Ureter (tissue), 1 donor: ENCODE measurements at places on chromosomes 2 and 18.

GRCh38 chr2:237418300-237418699 is 4.3 kb upstream of the COL6A3 start:
- DNase-seq, result no peak

DNA sequence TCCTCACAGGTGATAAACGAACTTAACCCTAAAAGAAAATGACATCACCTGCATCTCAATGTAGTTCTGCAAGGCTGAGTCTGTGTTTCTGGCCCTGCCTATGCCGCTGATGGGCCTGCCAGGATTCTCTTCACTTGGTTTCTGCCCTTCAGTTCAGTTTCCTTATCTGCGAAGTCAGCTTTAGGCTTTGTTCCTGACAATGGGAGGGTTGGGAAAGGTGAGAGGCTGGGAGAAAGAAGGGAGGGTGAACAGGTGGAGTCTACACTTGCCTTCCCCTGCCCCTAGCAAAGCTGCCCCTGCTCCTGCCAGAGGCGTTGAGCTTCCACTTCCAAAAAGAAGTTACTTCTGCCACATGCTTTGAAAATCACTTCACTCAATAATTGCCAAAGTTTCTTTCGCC is 124.0 kb upstream of the APCDD1 start:
- no peak for DNase-seq

- DNase-seq, result no peak
Observed at GRCh38 chr18:76405681-76406356, 89.2 kb downstream of the ZNF516 start.

- DNase-seq, result no peak
Observed at GRCh38 chr2:224927011-224927410, 115.3 kb downstream of the DOCK10 start.

DNA sequence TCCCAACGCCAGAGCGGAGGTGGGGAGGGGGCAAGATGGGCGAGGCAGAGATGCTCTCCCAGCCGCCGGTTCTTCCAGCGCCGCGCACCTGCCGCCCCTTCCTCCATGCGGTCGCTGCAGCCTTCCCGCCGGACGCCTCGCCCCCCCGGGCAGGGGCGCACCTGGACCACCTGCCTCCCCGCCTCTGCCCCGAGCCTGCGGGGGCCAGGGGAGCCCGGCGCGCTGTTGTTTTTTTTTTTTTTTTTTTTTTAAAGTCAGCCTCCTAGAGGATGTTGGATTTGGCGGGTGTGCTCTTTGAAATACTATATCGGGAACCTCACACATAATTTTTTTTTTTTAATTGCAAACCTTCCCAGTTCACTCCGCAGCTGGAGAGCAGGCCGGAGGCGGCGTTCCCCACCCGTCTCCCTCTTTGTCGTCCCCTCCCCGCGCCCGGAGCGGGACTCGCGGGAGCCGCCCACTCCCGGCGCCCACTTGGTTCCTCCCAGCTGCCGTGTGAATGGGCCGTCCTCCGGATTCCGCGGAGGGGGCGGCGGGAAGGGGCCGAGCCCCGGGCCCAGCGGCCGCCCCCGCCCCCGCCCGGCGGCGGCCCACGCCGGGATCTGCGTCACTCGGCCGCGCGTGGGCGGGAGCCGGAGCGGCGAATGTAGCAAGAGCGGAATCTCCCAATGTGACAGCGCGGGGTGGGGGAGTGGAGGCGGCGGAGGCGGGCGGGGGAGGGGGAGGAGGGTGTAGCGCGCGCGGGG is 421 bp upstream of the NAB1 start:
- peak; percentile 86 for DNase-seq

GRCh38 chr2:17584689-17585088 is 44.2 kb downstream of the VSNL1 start:
- no peak for DNase-seq

- no peak for DNase-seq
Observed at GRCh38 chr2:67936969-67937368, 125.8 kb downstream of the C1D start.

- DNase-seq, result no peak
Observed at GRCh38 chr2:221124532-221125240, 447.4 kb downstream of the EPHA4 start.

DNA sequence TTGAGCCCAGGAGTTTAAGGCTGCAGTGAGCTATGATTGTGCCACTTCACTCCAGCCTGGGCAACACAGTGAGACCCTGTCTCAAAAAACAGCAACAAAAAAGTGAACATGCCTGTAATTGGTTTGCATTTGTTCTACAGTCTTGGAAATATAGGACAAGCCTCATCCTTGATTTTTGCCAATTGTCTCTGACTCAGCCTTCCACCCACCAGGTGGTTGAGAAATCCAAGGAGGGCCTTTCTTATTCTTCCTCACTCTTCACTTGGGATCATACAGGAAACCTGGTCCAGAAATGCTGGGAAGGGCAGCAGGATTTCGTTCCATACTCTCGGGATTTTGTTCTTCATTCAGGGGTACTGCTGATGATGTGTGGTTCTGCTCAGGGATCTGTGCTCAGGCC is 94.6 kb downstream of the CDC42EP3 start:
- DNase-seq, result no peak

DNA sequence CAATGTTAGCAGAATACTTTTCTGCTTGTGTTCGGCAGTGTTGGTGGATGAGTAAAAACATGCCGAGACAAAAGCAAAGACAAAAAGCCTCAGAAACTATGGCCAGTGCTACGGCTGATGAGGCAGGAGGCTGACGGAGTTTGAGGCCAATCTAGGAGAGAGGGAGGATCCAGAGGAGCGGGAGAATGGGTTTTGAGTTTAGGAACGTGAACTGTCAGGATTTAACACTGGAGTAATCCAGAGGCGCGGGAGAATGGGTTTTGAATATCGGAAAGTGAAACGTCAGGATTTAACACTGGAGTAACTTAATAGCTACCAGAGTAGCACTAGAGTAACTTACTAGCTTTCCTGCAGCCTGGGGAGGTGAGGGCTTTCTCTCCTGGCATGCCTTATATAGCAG is 37.4 kb downstream of the LYPD6B start:
- no peak for DNase-seq

- no peak for DNase-seq
Observed at GRCh38 chr2:36594849-36595248, 3.1 kb downstream of the FEZ2 start.

DNA sequence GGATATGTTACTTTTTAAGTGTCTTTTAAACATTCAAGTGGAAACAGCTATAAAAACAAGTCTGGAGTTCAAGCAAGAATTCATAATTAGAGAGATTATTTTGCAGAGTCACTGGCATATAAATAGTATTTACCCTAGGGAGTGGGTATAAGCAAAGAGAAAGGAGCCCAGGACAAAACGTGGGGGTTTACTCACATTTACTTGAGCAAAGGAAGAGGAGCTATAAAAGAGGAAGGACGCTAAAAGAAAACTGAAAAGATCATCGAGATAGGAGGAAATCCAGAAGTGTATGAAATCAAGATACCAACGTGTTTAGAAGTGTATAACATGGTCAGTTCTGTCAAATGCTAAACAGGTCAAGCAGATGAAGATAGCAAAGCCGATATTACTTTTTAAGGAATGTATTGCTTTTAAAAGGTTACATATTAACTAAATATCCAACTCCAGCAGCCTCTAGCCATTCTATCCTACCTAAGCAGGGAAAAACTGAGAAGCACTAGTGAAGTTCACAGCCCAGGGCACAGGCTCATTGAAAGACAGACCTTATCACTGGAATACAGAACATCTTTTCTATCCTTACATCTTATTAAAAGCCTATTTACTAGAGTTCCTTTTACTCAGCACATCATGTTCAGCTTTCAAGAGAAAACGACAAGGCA is 8.6 kb downstream of the KANSL1L start:
- DNase-seq, result no peak
